Activated T-helper 1 cell treated with anti-CD3 and anti-CD28 coated beads, Interleukin-12 subunit alpha, Interleukin-12 subunit beta, Interleukin-2, Interleukin-4 antibody, amounts not matched to agents 30 ng/mL and 10 ng/mL and 1 ng/mL, durations not matched to agents 14 hours and 24 hours and 36 hours (primary cell): ENCODE measurements at places on chromosomes 12 and 14. TPM values are rescaled to one million over a fixed set of nuclear protein-coding genes. Genes with fewer than 3 reads are reported as not detected.

GRCh38 chr12:112341046-112341825 is 41.0 kb downstream of the HECTD4 start:
- H3K36me3 ChIP-seq, result no peaks in the 10 kb centered on the region
- H3K4me3 ChIP-seq, result no peak overlapping the region
- DNase-seq, result no peak
- no peaks in the 10 kb centered on the region for H3K27me3 ChIP-seq
- H3K4me1 ChIP-seq, result peaks cover 16% of the 10 kb centered on the region

DNA sequence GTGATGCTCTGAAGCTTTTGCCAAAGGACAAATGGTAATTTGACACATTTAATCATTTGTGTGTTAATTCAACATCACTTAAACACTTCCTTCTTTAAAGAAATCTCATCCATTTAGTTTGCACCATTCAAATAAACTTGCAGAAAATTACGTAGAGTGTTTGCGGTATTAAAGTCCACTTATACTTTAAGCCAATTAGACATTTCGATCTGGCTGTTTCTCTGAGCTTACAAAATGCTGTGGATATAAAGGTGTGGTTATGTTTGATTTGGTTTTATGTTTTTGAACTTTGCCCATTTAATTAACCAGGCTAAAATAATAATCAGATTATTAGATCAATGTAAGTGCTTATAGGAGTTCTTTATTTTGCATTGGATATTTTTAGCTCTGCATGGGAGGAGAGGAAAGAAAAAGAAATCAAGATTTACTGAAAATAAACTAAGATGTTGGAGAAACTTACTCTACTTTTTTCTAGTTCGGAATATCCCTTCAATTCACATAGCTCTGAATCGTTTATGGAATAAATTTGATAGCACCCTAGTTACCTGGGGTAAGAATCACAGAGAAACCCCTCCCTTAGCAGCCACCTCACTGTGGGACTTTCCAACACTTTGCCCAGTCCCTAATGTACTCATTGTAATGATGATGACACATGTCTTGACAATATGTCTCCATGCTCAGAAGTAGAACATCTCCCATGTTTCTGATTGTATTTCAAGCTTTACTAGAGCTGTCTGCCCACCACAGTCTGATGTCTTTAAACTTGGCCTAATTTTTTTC is 268.0 kb downstream of the BTG1 start:
- peak; percentile 14 for DNase-seq
- H3K4me1 ChIP-seq, result peaks cover 64% of the 10 kb centered on the region
- H3K36me3 ChIP-seq, result peaks cover 17% of the 10 kb centered on the region
- peak overlapping the region; percentile 95 for H3K27ac ChIP-seq
- peak overlapping the region; percentile 66 for H3K4me3 ChIP-seq

DNA sequence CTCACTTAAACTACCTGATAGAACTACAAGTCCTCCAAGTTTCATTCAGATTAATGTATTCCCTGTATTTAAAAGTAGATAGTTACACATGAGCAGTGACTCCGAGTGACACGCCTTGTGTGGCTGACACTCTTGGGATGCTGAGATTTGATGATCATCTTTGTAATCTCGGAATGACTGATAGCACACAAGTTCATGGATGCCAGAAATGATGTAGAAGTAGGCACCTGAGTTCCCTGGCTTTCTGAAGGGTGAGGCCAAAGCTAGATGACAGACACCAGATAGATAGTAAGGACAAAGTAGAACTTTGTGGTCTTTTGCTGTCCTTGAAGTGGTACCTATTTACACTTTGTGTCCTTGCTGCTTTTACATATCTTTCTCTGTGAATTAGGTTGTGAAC is 491.2 kb downstream of the PCNX1 start:
- DNase-seq, result no peak
- peak overlapping the region; percentile 94 for H3K27ac ChIP-seq
- peaks cover 2% of the 10 kb centered on the region for H3K36me3 ChIP-seq

- DNase-seq, result no peak
- no peaks in the 10 kb centered on the region for H3K4me1 ChIP-seq
- no peaks in the 10 kb centered on the region for H3K27me3 ChIP-seq
- no peak overlapping the region for H3K27ac ChIP-seq
These were observed 887.0 kb downstream of the TMTC2 start for GRCh38 chr12:83573671-83574070.

GRCh38 chr12:111699-112493 is 45.3 kb downstream of the IQSEC3 start:
- no peak overlapping the region for H3K4me3 ChIP-seq
- peaks cover 2% of the 10 kb centered on the region for H3K27me3 ChIP-seq
- no peak overlapping the region for H3K27ac ChIP-seq
- no peak for DNase-seq
- peaks cover 10% of the 10 kb centered on the region for H3K4me1 ChIP-seq

DNA sequence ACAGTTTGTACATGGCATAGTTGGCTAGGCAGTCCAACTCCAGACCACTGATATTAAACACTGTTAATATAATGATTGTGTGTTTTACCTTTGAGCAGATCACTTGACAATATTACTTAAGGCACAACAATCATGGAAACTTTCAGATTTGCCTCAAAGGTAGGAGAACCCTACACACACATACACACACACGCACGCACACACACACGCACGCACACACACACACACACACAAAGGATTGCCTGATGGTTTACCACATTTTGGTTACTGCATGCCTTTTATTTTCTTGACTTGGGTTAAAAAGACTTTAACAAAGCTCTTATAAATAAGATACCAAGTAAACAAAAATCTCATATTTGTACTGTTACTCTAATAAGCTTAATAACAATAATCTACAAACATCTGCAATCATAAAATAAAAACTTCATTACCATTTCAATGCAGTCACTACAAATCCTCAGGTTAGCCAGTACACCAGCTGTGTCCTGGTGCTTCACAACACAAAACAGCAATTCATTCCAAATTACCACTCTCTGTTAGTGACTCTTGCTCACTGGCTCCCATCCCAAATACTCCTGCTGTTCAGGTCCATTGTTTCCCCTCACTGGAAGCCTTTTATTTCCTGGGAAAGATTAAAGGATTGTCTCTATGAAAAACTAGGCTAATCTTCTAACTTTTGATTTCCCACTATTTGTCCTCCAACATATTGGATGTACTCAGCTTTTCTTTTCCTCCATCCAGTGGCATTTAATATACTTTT is 175.2 kb upstream of the ATP2B1 start:
- H3K4me3 ChIP-seq, result no peak overlapping the region
- peaks cover 2% of the 10 kb centered on the region for H3K36me3 ChIP-seq
- H3K27me3 ChIP-seq, result peaks cover 3% of the 10 kb centered on the region
- H3K27ac ChIP-seq, result no peak overlapping the region
- H3K4me1 ChIP-seq, result peaks cover 23% of the 10 kb centered on the region

- H3K27ac ChIP-seq, result no peak overlapping the region
- DNase-seq, result no peak
- H3K36me3 ChIP-seq, result no peaks in the 10 kb centered on the region
- H3K27me3 ChIP-seq, result peaks cover 8% of the 10 kb centered on the region
- H3K4me1 ChIP-seq, result no peaks in the 10 kb centered on the region
These were observed 103.5 kb upstream of the FRMD6 start for GRCh38 chr14:51548187-51548586.

DNA sequence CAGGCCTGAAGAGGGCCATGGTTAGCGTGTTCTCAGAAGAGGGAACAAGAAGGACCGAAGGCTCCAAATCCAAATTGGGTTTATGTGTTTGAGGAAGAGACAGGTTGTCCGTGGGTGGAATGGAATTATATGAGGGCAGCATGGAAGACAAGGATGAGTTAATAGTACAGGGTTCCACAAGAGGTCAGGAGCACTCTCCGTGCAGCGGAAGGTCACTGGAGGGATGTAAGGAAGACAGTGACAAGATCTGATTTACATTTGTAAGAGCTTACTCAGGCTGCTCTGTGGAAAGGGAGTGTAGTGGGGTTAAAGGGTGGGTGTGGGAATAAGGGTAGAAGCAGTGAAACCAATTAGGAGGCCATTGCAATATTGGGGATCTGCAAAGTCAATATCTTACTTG is 97.0 kb downstream of the TPH2 start:
- no peak overlapping the region for H3K4me3 ChIP-seq
- DNase-seq, result no peak

- no peak overlapping the region for H3K4me3 ChIP-seq
- no peaks in the 10 kb centered on the region for H3K4me1 ChIP-seq
- DNase-seq, result no peak
- H3K27me3 ChIP-seq, result no peaks in the 10 kb centered on the region
- peaks cover 29% of the 10 kb centered on the region for H3K36me3 ChIP-seq
- no peak overlapping the region for H3K27ac ChIP-seq
These were observed 172.7 kb downstream of the ANO6 start for GRCh38 chr12:45388545-45388944.

DNA sequence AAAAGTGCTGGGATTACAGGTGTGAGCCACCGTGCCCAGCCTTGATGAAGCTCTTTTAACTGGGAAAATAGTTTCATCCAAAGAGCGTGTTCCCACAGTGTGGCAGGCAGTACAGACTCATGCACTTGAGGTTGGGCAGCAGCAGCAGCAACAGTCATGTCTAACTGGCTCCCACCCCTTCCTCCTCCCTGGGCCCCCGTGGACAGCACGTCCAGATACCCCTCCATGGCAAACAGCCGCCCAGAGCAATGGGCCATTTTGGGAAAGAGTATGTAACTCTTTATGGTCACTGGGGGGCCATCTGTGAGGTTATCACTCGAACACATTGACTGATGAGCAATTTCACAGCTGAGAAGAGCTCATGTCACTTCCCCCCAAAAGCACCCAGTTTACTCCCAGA is 279.1 kb upstream of the NOS1 start:
- no peaks in the 10 kb centered on the region for H3K27me3 ChIP-seq
- no peak overlapping the region for H3K27ac ChIP-seq
- no peaks in the 10 kb centered on the region for H3K36me3 ChIP-seq
- H3K4me3 ChIP-seq, result no peak overlapping the region
- no peak for DNase-seq

DNA sequence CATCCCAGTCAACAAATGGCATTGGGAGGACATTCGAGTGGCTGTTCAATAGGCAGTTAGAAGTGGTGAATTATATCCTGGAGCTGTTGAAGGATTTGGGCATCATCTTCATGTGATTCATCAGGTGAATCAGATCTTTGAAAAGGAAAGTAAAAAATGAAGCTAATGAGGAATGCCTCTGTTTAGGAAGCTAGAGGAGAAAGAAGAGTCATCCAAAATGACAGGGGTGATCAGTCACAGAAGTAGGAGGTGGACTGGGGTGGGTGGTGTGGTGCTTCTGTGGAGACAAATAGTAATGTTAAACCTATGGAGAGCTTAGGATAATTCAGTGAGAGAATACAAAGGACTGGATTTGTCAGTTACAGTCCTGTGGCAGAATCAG is 32.7 kb downstream of the DIP2B start:
- H3K4me1 ChIP-seq, result peaks cover 17% of the 10 kb centered on the region
- DNase-seq, result no peak
- no peak overlapping the region for H3K4me3 ChIP-seq
- peak overlapping the region; percentile 46 for H3K27ac ChIP-seq

PTGER2 gene
- 67.4 and 67.9 TPM in 2 replicates for total RNA-seq

PLCZ1 gene
- total RNA-seq, result not detected in 2 replicates

RHOJ gene
- total RNA-seq, result not detected in 2 replicates

SRRM4 gene
- total RNA-seq, result not detected in 2 replicates
